ENCODE measurements at places on chromosomes 4 and X.

GRCh38 chrX:12901486-12901885 lies 4.9 kb upstream of the TLR8 start:
- peak; percentile 23 for DNase-seq

- no peak for DNase-seq
These were observed 12.6 kb downstream of the GRIPAP1 start for GRCh38 chrX:48989483-48989882.

DNA sequence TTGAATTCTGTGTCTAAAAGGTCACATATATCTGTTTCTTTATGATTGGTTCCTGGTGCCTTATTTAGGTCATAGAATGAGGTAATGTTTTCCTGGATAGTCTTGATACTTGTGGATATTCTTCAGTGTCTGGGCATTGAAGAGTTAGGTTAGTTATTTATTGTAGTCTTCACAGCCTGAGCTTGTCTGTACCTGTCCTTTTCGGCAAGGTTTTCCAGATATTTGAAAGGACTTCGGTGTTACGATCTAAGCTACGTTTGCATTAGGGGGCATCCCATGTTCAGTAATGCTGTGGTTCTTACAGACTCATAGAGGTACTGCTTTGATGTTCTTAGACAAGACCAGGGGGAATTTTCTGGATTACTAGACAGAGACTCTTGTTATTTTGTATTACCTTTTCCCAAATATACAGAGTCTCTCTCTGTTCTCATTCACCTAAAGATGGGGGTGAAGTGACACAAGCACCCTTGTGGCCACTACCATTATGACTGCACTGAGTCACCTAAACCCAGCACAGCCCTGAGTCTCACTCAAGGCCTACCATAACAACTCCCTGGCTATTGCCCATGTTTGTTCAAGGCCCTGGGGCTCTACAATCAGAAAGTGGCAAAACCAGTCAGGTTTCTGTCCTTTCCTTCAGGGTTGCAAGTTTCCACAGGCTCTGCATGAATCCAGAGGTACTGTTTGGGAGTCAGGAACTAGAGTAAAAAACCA lies 30.1 kb upstream of the CYSLTR1 start:
- no peak for DNase-seq

DNA sequence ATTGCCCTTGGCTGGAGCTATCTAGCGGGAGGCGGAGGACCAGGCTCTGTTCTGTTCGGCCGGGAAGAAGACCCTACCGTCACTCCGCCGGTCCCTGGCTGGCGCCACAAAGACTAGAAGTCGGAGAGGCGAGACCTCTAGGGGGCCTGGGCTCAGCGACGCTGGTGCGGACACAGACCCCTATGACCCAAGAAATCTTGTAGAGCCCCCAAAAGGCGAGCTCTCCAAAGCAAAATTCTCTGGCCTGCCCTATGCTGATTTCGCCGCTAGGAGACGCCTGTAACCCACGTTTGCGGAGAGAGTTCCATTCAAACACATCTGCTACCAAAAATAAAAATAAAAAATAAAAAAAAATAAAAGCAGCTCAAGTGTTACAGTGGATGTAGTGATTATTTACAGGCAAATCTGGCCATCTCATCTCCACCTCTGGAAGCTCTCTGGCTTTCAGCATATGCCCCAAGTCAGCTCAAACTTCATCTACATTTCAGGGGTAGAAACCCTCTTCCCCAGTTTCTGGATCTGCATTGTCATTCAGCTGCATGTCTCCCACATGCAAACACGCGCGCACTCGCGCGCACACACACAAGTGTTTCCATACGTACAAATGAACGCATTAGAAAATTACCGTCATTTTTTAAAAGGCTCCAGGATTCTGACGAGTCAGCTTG lies 2.4 kb upstream of the PCDH10 start:
- peak; percentile 67 for DNase-seq

GRCh38 chr4:185108185-185108584 lies 34.9 kb upstream of the SLC25A4 start:
- DNase-seq = no peak
